Stimulated activated CD4-positive, alpha-beta T cell treated with anti-CD3 and anti-CD28 coated beads, TNF-alpha, amount 100 ng/mL, for 48 hours (primary cell): ENCODE measurements at places on chromosomes 4 and X.
A peak's percentile ranks its signal among the peaks of the same experiment; 100 is the strongest.

DNA sequence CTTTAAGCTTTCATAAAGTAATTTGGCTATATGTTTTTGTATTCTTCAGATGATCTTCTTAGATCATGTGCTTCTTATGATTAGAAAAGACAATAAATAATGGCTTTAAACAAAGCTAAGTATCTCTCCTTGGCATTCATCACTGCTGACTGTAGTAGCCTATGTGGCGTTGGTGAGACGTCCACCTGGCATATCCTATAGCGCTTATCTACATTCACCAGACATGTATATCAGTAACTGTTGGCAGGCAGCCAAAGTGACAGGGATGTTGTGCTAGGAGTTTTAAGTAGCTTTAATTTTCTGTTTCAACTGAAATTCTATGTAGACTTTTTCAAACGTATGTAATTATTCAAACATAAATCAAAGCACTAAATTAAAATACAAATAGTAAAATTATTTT, 276.4 kb downstream of the IL15 start:
- DNase-seq = no peak

GRCh38 chr4:108370291-108371141, 201.8 kb upstream of the LEF1 start:
- DNase-seq = no peak

DNA sequence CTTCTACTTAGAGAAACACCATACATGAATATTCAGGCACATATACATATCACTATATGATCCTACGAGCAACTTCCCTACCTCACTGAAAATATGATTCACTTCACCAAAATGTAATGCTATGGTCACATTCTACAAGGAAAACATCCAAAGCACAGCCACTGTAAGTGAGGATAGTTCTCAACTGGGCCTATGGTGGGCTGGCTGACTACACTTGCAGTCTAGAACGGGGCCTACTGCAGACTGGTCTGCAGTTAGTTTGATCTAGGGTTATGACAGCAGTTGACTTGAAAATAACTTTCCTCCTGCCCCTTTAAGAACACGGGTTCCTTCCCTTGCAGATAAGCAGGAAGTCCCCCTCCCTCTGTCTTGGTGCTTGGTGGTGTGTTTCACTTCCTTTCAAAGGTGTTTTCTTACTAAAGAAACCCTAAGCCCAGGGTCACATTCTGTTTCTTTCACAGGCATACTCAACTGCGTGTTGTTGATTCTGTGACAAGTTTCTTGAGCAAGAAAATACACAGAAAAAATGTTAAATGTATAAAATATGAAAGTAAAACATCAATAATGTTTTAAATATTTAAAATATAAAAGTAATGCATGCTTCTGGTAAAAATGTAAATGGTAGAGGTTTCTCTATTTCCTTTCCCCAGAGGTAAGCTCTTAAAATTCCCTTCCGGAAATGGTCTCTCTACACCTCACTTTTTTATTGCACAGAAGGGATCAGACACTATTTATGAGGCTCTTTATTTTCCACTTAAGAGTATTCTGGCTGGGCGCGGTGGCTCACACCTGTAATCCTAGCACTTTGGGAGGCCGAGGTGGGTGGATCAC, 18.0 kb upstream of the TMSB4X start:
- no peak for DNase-seq

- peak; percentile 4 for DNase-seq
Measured at GRCh38 chr4:118981839-118982381, 93.3 kb downstream of the SYNPO2 start.

DNA sequence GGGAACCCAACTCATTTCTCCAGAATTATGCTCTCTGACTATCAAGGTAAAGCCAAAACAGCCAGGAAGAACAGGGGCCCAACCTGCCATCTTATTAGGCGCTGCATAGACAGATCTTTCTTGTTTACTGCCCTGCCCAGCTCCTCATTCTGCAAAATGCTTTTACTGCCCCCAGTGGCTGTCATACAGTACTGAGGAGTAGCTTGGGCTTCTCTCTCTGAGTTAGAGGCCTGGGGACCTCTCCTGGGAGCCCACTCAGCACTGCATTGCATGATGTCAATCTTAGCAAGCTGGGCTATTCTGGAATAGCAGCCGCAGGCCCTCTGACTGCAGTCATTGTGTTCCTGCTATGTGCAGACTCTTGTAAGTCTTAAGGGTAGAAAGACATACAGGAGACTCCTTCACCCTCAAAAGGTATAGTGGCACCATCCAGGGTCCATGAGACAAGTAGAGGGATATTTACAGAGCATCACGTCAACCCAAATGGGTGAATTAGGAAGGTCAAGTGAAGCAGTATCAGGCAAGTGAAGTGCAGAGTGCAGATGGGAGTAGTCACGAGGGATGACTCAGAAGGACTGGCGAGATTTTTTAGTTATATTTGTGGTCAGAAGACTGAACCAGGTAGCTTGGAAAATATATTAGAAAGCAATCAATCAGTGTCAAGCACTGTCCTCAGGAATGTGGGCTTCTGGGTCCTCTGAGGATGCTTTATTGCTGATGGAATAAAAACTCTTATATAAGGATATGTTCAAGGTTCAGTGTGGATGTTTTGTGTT, 294.1 kb upstream of the SFRP2 start:
- no peak for DNase-seq

DNA sequence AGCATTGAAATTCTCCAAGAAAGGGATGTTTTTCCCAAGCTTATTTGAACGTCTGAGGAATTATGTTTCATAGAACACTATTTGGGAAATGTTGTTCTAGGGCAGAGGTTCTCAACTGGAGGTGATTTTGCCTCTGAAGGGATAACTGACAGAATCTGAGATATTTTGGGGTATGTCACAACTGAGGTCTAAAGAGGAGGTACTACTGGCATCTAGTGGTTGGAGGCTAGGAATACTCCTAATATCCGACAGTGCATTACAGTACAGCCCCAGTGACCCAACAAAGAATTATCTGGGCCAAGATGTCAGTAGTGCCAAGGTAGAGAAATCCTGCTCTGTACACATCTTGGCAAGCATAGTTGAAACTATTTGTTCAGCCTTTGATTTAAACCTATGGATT, 6.4 kb downstream of the HSPA4L start:
- DNase-seq = no peak

- peak; percentile 56 for DNase-seq
Measured at GRCh38 chr4:7843831-7844593, 95.6 kb downstream of the AFAP1 start.
